ENCODE measurements at places on chromosomes 5 and 9. TPM values are rescaled to one million over a fixed set of nuclear protein-coding genes. Genes with fewer than 3 reads are reported as not detected.

Gene ARID3C
- total RNA-seq, result not detected

Gene C8G
- total RNA-seq, result not detected

Gene NEUROG1
- not detected for total RNA-seq

Gene CATSPER3
- not detected for total RNA-seq

Gene RLN2
- not detected for total RNA-seq

Gene SPOCK1
- 27.8 TPM for total RNA-seq

Gene RNF145
- 60.0 TPM for total RNA-seq

Gene C9orf153
- total RNA-seq, result not detected

Gene RECK
- total RNA-seq, result 8.9 TPM

Gene THOC3
- total RNA-seq, result 52.9 TPM

Gene ATP10B
- not detected for total RNA-seq

Gene ST8SIA4
- 3.1 TPM for total RNA-seq

Gene CDH18
- total RNA-seq, result 1.3 TPM

Gene KIF24
- 2.5 TPM for total RNA-seq

Gene SV2C
- total RNA-seq, result not detected

Gene SLC23A1
- total RNA-seq, result not detected

Gene SHISAL2B
- total RNA-seq, result not detected

Gene PRDM9
- total RNA-seq, result not detected

Gene BTNL9
- total RNA-seq, result not detected

Gene DND1
- total RNA-seq, result 0.26 TPM

Gene PCDH12
- total RNA-seq, result 0.64 TPM

Gene GNAQ
- total RNA-seq, result 18.6 TPM

Gene SVEP1
- 14.1 TPM for total RNA-seq
